Muscle of leg (tissue), 16 donors: ENCODE measurements at places on chromosomes 3 and 15.
A peak's percentile ranks its signal among the peaks of the same experiment; 100 is the strongest.

DNA sequence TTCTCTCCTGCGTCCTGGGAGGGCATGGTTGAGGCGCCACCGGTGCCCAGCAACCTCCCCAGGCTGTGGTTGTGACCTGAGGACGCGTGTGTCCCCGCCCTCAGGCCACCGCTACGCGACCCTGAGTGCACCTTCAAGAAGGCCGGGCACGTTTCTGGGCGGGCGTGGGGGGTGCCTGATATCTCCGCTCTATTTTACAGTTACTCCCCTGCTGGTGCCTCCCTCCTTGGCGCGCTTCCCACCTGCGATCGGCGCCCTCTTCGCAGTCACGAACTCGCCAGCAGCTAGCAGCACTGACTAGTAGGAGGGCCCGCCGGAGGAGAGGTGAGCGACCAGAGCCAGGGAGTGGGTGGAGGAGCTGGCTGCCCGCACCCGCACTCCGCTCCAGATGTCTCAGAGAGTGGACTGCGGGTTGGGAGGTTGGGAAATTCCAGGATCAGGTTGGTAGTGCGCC is 43.2 kb upstream of the POLG start:
- H3K4me1 ChIP-seq, result peaks cover 18% of the 10 kb centered on the region
- DNase-seq, result peak; percentile 25
- H3K27ac ChIP-seq, result no peak overlapping the region
- peaks cover 89% of the 10 kb centered on the region for H3K27me3 ChIP-seq

DNA sequence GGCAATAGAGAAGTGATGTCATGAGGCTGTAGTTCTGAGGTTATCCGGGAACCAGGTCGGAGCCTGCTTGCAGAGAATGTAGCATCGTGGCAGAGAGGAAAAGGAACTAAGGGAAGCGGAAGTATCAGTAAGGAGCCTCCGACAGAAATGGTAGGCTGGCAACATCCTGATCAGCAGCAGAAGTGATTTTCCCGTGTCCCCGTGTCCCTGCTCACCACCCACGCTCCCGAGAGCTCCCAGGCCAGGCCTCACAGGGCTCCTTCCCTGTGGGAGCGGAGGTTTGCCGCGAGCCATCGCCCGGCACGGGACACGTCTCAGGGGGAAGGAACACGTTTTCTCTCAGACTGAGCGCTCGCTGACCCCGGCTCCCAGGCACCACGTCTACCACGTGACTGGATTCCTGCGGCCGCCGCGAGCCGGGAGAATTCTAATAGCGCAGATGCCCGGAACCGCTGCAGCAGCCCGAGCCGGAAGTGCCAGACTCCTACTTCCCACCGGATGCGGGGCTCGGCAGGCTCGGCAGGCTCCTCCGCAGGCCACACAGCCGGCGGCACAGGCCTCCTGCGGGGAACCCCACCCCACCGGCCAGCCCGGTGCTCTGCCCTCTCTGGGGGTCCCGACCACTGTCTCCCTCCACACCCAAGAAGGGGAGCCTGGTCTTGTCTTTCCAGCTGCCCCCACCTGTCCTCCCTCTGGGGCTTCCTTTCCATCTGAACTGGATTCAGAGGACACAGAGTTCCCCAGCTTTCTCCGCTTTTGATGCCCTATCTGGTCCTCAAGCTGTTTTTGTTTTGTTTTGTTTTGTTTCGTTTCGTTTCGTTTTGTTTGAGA is 99.3 kb downstream of the BDH1 start:
- DNase-seq, result peak; percentile 91
- peaks cover 6% of the 10 kb centered on the region for H3K27me3 ChIP-seq
- H3K27ac ChIP-seq, result peak overlapping the region; percentile 84

DNA sequence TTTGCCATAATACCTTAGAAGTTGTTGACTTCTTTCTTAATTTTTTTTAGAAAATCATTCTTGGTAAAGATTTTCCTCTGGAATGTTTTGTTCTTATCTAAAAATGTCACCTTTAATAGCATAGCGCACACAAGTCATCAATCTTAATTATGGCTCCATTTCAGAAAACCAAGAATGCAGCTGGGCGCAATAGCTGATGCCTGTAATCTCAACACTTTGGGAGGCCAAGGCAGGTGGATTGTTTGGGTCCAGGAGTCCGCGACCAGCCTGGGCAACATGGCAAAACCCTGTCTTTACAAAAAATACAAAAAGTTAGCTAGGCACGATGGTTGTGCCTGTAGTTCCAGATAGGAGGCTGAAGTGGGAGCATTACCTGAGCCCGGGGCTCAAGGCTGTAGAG is 125.6 kb upstream of the EOMES start:
- H3K4me1 ChIP-seq, result no peaks in the 10 kb centered on the region
- no peak overlapping the region for H3K27ac ChIP-seq
- DNase-seq, result no peak
- no peaks in the 10 kb centered on the region for H3K27me3 ChIP-seq

- H3K4me3 ChIP-seq, result peak within 1 kb of the TSS; percentile 37
- H3K36me3 ChIP-seq, result no peaks in the 10 kb centered on the region
- peak; percentile 67 for DNase-seq
Observed at GRCh38 chr15:64046421-64047153, at the start of gene DAPK2. TSS of gene DAPK2 (minus strand) at chr15:64046485. CDS start at chr15:64040261, 6,224 bp downstream.

GRCh38 chr3:128548021-128548420 is 55.0 kb upstream of the GATA2 start:
- no peaks in the 10 kb centered on the region for H3K36me3 ChIP-seq
- H3K4me1 ChIP-seq, result peaks cover 25% of the 10 kb centered on the region
- H3K27me3 ChIP-seq, result no peaks in the 10 kb centered on the region
- no peak for DNase-seq

GRCh38 chr3:156781310-156782230 is 44.6 kb upstream of the LEKR1 start:
- H3K27ac ChIP-seq, result no peak overlapping the region
- DNase-seq, result no peak
- H3K36me3 ChIP-seq, result no peaks in the 10 kb centered on the region
- no peaks in the 10 kb centered on the region for H3K4me1 ChIP-seq
- H3K4me3 ChIP-seq, result no peak overlapping the region

- H3K27me3 ChIP-seq, result no peaks in the 10 kb centered on the region
- no peak overlapping the region for H3K27ac ChIP-seq
- no peak overlapping the region for H3K4me3 ChIP-seq
- DNase-seq, result peak; percentile 76
- no peaks in the 10 kb centered on the region for H3K36me3 ChIP-seq
- H3K4me1 ChIP-seq, result peaks cover 16% of the 10 kb centered on the region
Observed at GRCh38 chr15:66865622-66866611, 163.9 kb downstream of the SMAD6 start.

DNA sequence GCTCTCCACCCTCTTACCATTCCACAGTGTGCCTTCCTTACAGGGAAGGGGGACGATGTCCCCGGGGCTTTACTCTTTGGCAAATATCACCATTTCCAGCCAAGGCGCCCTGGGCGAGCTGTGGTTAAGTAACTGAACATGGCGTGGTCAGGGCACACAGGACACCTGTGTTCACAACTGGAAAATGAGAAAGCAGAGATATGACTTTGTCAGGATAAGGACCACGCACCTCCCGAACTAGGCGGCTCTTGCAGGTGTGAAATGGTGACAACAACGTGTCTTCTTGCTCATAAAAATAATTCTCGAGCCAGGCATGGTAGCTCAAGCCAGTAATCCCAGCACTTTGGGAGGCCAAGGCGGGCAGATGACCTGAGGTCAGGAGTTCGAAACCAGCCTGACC is 154.8 kb downstream of the LRRC28 start:
- H3K36me3 ChIP-seq, result no peaks in the 10 kb centered on the region
- H3K27me3 ChIP-seq, result no peaks in the 10 kb centered on the region
- DNase-seq, result no peak
- H3K27ac ChIP-seq, result no peak overlapping the region

DNA sequence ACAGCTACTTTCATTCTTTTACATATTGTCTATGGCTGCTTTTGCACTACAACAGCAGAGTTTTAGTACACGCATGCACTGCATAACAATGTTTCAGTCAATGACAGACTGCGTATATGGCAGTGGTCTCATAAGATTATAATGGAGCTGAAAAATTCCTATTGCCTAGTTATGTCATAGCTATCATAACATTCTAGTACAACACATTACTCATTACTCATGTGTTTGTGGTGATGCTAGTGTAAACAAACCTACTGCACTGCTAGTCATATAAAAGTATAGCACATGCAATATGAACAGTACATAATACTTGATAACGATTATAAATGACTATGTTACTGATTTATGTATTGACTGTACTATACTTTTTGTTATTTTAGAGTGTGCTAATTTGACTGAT is 47.9 kb downstream of the QTRT2 start:
- H3K4me3 ChIP-seq, result no peak overlapping the region
- no peak overlapping the region for H3K27ac ChIP-seq
- H3K4me1 ChIP-seq, result no peaks in the 10 kb centered on the region
- H3K27me3 ChIP-seq, result no peaks in the 10 kb centered on the region
- no peak for DNase-seq

- DNase-seq, result no peak
- H3K27ac ChIP-seq, result no peak overlapping the region
- no peaks in the 10 kb centered on the region for H3K36me3 ChIP-seq
Observed at GRCh38 chr3:49665822-49666519, 8.2 kb upstream of the APEH start.

DNA sequence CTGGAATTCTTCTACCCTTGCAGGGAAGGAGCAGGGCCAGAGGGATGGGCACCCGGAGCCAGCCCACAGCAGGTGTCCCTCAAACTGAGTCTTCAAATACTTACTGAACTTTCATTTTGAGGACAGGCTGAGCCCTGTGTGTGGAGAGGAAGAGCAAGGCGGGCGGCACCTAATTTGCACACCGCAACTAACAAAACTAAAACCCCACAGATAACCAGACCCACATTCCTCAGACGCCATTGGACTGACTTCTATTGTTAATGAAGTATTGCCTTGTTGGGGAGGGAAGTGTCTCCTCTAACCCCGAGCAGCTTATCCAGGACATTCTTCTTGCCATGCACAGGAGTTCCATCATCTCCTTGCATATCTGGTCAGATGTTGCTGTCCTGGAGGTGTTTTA is 105.2 kb upstream of the NR2E3 start:
- H3K4me1 ChIP-seq, result peaks cover 23% of the 10 kb centered on the region
- DNase-seq, result no peak
- no peaks in the 10 kb centered on the region for H3K36me3 ChIP-seq
- no peaks in the 10 kb centered on the region for H3K27me3 ChIP-seq
- no peak overlapping the region for H3K27ac ChIP-seq
